ENCODE measurements at places on chromosomes 5 and 9.
A peak's percentile ranks its signal among the peaks of the same experiment; 100 is the strongest.

DNA sequence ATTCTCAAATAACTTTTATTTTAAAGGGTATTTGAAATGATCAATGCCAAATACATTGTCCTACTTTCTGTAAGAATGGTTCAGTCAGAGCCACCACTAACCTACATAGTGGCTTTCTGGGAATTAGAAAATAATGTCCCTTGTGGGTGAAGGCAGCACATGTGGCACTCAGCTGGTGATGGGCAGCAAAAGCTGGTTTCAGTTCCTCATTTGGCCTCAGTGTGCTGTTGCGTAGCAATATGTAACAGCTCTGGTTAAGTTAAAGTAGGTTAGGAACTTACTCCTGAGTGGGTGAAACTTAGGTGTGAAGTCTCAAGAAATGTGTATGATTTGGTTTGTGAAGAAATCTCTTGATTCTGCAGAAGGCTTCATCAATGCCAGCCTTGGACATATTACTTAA, 99.6 kb upstream of the SPEF2 start:
- DNase-seq, result peak; percentile 79

GRCh38 chr5:65674749-65675148, 47.2 kb downstream of the SGTB start:
- no peak for DNase-seq

- peak; percentile 15 for DNase-seq
These were observed 844 bp upstream of the MCCC2 start for GRCh38 chr5:71586052-71586940.

DNA sequence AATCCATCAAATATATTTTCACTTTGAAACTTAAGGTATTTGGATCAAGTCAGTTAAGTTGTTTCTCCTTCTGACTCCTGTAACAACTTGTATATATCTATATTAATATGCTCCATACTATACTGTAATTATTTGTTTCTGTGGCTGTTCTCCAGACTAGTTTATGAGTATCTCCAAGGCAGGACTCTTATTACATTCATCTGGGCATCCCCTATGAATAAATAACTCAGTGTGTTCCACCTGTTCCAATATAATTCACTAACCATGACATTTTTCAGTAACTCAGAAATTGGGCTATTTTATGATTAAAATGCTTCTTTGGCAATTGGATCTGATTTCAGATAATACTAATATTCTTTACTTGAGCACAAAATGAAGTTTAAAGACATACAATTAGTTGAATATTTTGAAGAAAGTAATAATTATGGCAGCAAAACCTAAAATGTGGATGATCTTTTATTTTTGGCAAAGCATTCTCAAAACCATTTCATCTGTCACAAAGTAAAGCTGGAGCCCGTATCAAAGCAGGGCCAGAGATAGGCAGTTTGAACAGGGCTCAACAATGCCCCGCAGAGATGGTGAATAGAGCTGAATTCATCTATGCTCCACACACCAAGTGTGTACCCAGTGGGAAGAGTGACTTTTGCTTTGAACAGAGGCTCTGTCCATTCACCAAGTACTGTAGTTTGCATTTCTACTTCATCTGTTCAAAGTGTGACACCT, 314.3 kb downstream of the PDE4D start:
- no peak for DNase-seq

DNA sequence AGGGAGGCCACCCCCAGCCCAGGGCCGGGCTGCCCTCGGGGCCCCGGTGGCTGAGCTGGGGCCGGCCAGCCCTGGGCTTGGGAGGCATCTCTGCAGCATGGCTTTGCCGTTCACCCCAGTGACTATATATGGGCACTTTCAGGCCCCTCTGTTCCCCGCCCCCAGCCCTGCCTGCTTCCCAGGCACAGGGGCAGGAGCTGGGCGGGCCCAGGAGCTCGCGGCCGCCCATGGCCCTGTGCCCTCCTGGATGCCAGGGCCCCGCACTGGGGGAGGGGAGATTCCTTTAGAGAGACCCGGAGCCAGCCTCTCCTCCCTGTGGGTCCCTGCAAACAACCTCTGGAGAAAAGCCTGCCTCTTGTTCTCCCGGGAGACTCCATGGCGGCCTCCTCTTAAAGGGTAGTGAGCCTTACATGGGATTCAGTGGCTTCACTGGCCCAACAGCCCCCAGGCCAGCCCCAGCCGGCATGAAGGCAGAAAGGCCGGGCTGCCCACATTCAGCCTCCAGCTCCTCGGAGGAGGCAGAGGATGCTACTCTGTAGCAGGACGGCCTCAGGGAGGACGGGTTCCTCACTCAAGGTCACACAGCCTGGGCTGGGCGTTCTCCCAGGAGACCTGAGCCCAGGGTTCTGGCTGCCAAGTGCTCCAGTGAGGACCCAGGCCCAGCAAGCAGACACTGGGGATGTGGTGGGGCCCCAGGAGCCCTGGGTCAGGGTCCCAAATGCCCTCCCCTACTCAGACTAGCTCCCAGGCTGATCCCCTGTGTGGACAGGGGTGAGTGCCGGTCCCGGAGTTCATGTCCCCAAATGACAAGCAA, 4.1 kb downstream of the NACC2 start:
- no peak for DNase-seq

GRCh38 chr5:97037819-97038218, 101.9 kb downstream of the LNPEP start:
- DNase-seq, result no peak

GRCh38 chr9:76269789-76270188, 124.4 kb downstream of the RFK start:
- DNase-seq, result no peak

- DNase-seq, result no peak
These were observed 97.9 kb upstream of the RANBP6 start for GRCh38 chr9:6113312-6113711.

- DNase-seq, result no peak
These were observed 43.0 kb upstream of the GNAQ start for GRCh38 chr9:78074385-78075291.

Data from suppressor macrophage treated with lipopolysaccharide for 4 hours (primary cell).